ENCODE measurements at places on chromosomes 13 and 19.

GRCh38 chr19:29777781-29778309 lies 33.9 kb upstream of the CCNE1 start:
- DNase-seq: no peak

GRCh38 chr19:3338541-3339181 lies 27.7 kb upstream of the NFIC start:
- no peak for DNase-seq

DNA sequence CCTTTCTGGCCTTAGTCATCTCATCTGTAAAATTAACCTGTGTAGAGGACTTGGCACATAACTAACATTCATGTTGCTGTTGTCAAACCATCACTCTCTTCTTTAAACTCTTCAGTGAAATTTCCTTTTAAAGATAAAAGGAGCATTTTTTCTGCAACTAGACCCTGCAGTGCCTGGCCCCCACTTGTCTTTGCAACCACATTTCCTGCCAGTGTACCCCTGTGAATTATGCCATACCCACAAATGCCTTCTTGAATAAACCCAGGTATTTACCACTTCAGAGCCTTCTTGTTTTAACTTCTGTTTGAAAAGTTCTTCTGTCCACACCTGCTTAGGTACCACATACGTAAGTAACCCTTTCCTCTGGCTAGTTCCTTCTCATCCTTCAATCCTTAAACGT lies 118.8 kb downstream of the CDK8 start:
- no peak for DNase-seq

DNA sequence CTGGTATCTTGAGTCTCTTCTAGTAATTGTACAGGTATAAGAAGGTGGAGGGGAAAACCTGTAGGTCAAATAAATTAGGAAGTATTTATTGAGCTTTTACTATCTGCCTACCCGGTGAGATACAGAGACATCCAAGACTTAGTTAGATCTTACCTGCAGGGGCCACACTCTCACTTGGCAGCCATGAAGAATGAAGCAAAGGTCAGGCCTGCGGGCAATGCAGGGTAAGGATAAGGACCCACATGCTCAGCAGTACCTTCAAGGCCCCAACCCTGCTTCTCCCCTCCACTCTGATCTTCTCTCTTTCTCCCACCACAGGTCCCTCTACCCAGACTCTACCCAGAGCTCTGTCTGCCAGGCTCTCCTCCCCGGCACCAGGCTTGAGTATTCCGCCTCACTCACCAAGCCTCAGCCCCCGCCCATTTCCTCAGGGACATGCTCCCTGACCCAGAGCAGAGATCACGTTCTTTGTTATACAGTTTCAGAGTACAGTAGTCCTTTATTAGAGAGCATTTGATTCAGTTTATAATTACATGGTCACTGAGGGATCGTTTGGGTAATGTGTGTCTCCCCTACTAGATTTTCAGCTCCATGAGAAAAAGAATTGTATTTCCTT lies 18.9 kb upstream of the CLDN10 start:
- no peak for DNase-seq

DNA sequence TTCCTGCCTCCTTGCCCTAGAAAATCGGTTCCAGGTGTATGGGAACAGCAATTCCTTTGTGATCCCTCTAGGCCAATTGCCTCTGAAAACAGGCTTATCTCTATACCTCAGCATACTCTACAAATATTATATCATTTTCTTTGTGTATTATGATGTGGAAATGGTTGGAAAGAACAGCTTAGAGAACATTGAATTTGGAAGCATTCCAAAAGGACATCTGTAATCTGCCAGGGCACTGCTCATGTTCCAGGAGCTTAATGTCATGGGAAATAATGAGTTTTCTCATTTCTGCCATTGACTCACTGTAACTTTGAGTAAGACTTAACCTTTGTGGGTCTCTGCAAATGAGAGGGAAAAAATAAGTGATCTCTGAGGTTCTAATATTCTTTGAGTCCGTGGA lies 147.3 kb downstream of the UFM1 start:
- no peak for DNase-seq

GRCh38 chr19:2811735-2812413 lies 7.8 kb upstream of the ZNF554 start:
- DNase-seq: no peak

GRCh38 chr19:35710784-35711723 lies 6.7 kb downstream of the ZBTB32 start:
- DNase-seq: no peak

- no peak for DNase-seq
Measured at GRCh38 chr19:34711890-34712289, 22.2 kb upstream of the ZNF181 start.

DNA sequence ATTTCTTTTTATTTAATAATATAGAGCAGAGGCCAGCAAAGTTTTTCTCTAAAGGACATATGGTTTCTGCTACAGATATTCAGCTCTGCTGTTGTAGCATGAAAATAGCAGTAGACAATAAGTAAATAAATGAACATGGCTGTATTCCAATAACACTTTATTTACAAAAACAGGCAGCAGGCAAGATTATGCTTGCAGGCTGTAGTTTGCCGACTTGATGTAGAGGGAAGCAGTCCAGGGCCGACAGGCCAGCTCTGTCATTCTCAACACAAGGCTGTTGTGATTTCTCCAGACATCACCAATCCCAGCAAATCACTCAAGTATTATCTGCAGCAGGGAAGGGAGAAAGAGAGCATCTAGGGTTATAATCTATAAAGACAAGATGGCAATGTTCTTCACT lies 1062.5 kb upstream of the PCDH9 start:
- no peak for DNase-seq

DNA sequence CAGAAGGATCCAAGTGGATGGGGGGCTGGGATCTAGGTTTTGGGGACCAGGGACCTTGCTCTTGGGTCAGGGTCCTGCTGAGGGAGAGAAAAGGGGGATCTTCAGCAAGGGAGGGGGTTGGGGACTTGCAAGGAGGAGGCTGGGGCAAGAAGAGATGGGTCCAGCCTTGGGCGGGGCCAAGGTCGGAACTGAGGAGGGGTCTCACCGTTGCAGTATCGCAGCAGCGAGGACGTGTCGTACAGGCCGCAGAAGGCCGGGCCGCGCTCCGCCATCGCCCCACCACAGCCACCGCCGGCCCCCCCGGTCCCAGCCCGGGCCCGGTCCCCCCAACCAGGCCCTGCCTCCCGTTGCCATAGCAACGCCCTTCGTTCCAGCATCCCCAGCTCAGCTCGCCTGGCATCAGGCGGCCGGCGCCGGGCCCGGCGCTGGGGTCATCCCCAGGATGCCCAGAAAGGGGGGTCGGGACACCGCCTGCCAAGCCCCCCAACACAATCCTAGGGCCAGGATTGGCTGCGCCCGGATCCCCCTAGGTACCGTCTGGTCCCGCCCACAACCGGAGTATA lies 6.0 kb upstream of the EML2 start:
- no peak for DNase-seq

DNA sequence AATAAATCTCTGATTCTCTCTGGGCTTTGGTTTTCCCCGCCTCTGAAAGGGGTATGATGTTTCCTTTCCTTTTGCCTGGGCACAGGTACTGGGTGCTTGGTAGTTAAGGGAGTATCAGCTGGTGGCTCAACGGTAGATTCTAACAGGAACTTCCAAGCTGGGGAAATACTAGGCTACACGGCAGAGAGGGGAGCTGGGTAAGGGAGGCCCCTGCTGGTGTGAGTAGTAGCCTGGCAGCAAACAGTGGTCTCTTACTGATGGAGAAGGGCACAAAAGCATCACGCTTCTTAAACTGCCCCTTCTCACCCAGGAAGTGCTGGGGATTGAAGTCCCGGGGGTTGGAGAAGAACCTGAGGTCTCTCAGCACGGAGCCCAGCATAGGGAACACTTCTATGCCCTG lies 26.9 kb upstream of the CYP2A7 start:
- DNase-seq: no peak

DNA sequence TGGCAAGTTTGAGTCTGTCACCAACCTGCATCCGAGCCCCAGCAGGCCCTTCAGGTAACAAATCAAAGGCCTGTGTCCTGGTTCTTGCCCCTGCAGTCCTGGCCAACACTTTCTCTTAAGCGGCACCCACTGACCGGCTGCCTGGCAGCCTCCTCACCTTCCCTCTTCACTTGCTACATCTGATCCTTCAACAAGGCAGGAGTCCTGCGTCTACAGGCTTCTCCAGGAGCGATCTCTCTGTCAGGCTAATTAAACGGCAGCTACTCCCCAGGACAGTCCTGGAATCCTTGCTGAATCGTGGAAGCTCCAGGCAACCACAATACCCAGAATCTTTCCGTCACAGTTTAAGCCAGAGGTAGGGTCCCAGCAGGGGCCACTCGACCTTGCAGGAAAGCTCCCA lies 41.1 kb upstream of the GAS6 start:
- no peak for DNase-seq

- DNase-seq: no peak
Measured at GRCh38 chr13:24214528-24214927, 54.0 kb downstream of the SPATA13 start.

DNA sequence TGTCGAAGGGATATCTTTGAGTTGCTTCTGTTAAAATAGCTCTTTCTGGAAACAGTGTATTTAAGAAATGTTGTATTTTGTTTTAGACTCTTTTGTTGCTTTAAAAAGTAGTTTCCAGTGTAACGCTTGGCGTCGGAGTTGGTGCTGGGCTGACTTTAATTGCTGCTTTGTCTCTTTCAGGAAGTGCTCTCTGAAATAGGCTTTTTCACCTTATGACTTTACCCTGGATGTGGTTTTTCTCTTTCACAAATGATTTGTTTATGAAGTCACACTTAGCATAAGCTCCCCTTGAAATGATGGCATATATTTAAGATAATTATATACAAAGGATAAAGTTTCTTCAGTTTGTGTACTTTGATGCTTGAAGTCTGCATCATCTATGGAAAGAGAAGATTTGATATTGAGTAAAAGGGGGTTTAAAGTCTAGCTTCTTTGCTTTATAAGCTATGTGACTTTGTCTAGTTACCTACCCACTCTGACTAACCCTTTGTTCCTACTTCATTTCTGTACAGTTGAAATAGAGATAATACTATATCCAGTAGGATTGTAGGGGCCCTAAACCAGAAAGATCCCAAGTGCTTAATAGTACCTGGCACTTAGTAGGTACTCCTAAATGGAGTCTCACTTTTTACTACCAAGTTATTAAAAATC lies at the start of gene GPR18:
GPR18 (minus strand) TSS at position 170 of the 651 bp plus-strand sequence. CDS start 2,507 bp downstream, outside the sequence.
- DNase-seq: peak; percentile 36

DNA sequence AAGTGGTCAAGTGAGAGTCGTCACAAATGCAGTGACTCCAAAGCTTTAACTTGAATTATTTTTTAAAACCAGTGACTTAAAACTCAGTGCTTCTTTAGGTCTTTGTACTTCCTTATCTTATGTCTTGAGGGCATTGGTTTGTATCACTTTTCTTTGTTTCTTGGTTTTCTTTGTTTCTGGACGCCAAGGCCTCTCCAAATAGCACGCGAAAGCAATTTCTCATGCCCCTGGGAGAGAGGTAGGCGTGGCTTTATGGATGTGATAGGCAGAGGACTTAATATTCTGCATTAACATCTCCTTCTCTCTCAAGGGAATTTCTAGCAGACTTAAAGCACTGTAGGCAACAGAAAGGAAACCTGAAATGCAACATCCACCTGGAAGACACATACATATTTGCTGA lies 20.6 kb downstream of the UBE2L5 start:
- DNase-seq: no peak

DNA sequence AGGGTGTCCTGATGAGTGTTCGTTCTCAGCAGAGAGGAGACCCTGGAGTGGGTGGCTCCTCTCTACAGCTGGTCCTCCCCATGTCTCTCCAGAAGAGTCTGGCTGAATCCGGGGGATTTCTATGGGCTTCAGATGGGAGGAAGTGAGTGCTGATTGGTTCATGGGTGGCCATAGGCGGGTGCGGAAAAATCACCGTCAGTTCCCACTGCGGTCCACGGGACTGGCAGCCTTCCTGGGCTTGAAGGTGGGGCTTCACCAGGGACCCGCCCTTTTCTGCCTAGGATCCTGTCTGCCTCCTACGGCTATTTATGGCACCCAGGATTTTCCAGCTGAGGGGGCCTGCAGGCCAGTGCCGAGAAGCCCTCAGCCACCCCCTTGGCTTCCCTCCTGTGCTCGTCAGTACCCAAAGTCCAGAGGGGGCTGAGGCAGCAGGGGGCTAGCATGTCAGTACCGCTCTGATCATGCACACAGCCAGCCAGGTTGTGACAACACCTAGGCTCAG lies 18.4 kb downstream of the CPB2 start:
- no peak for DNase-seq

DNA sequence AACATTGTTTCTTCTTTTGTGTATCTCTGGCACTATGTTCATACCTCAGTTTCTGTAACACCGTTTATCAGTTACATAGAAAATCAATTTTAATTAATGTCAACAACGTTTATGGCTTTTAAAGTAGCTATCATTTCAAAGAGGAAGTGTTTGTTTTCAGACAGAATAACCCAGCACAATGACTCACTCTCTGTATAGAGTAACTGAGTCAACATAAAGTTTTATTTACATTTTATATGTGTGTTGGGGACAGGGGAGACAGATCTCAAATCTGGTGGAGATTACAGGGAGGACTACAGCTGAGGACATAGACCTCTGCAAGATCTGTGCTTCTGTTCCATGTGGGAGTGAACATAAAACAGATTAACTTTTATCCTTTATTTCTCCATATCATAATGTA lies 2590.1 kb downstream of the PCDH9 start:
- DNase-seq: no peak

- no peak for DNase-seq
Measured at GRCh38 chr19:1235625-1236538, 1.9 kb downstream of the CBARP start.

DNA sequence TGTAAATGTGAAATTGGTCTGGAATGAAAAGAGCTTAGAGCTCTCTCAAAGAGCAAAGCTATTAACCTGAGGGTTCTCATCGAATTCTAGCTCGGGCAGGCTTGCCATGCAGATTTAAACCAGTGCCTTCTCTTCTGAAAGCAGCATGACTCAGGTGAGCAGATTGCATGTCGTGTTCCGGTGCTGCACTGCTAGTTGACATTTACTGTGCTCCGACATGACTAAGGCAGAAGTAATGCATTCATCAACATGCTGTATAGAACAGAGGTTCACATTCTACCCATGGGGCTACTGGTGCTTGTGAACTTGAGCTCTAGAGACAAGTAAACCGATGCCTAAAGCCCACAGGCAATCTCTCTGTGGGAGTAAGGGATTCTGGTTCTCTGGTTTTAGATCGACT lies 947.7 kb downstream of the EFNB2 start:
- DNase-seq: no peak

DNA sequence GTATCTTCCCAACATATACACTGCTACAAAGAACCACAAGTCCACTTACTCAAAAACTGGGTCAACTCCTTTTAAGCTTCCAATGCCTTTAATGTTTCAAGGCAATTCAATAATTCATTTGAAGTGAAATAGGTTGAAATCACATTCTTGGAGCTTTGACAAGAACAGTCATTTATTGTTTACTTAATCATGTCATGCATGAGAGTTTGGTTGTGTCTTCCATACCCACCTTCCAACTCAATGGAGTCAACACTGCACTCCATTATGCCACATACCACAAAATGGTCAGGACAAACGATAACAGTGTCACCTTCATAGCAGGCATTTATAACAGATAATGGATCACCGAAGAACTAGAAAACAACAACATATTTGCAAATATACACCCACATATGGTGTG lies 506.3 kb downstream of the UQCRFS1 start:
- DNase-seq: no peak

GRCh38 chr13:32542221-32542620 lies 3.6 kb upstream of the N4BP2L2 start:
- no peak for DNase-seq

- no peak for DNase-seq
Measured at GRCh38 chr19:7435586-7435985, 53.2 kb downstream of the PEX11G start.

All from GM19239 (cell line).